Panc1 (cell line): ENCODE measurements at places on chromosomes 12 and 14. TPM values are rescaled to one million over a fixed set of nuclear protein-coding genes. Genes with fewer than 3 reads are reported as not detected.

DNA sequence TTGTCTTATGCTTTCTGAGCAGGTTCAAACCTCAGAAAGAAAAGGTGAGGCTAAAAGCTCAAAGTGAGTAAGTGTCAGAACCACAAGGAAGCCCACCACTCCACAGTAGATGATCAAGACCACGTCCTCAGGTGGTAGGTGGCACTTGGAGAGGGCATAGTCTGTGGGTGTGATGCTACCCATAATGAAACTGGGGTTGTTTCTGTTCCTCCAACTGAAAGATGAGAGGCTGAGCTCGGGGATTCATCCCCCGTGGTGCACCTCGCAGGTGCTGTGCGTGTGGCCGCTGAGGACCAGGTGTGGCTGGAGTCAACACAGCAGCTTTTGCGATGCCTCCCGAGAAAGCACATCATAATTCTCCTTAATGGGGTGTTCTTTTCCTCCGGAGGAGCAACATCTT lies 285.7 kb downstream of the TTC8 start:
- DNase-seq = no peak

GRCh38 chr12:105352940-105353635 lies 22.6 kb downstream of the C12orf75 start:
- DNase-seq = no peak

DNA sequence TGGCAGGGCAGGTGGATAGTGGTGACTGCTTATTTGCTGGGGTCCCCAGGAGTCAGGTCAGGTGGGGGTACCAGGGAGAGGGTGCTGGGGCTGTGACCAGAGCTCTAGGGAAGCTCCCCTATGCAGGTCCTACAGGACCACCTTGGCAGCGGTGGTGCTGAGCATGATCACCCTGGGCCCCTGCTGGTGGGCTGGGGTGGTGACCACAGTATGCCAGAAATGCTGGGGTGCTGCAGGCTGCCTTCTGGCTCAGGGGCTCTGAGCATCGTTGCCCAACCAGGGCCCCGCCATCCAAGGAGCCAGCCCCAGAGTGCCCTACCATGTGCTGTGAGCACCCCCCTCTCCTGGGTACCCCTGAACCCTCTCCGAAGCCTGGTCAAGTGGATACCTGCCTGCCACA lies 17.5 kb upstream of the NUDT14 start:
- no peak for DNase-seq

- DNase-seq = no peak
These were observed 342.0 kb downstream of the NPAS3 start for GRCh38 chr14:33280646-33281045.

DNA sequence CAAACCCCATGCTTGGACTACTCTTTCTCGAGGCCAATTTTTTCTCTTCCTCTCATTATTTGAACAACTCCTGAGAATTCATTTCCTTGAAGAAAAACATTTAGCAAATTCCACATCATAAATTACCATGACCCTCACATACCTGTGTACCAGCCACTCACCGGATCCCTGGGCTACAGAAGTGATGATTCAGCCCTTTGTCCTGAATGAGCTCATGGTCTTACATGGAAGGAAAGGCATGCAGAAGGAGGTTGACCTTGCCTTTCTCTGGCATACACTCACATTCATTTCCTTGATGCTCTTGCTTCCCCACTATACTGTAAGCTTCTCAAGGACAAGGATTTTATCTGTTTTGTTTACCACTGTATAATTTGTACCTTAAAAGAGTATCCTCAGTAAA lies 191.5 kb downstream of the SLC5A8 start:
- no peak for DNase-seq

DNA sequence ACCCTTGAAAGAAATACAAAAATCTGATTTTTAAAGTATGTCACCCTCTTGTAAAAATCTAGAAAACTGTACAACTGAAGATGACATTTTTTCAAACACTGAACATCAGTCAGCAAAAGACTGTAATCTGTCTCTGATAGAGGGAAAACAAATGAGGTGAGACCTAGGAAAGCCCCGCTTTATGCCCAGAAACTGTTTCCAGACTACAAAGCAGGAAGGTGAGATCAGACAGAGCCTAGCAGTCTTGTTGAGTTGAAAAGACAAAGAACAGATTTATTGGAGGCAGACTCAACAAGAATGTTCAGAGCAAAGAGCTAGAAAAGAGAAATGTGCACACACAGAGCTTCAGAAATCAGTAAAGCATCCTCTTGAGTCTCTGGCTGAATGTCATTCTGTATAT lies 873.6 kb downstream of the LRFN5 start:
- no peak for DNase-seq

- DNase-seq = no peak
These were observed 3.5 kb upstream of the NFE2 start for GRCh38 chr12:54304187-54304810.

DNA sequence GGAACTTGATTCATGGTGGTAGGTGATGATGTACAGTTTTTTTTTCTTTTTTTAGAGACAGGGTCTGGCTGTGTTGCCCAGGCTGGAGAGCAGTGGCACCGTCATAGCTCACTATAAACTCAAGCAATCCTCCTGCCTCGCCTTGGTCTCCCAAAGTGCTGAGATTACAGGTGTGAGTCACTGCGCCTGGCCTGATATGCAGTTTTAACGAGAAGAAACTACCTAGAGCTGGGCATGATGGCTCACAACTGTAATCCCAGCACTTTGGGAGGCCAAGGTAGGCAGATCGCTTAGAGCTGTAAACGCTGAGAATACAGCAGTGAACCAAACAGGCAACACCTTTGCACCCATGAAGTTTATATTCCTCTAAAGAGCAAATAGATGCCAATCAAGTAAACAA lies 13.0 kb upstream of the VPS37B start:
- DNase-seq = no peak

- DNase-seq = no peak
These were observed 65.1 kb upstream of the SLCO1B1 start for GRCh38 chr12:21065845-21066244.

The NKX2-1 gene
- 0.13 TPM for total RNA-seq

DNA sequence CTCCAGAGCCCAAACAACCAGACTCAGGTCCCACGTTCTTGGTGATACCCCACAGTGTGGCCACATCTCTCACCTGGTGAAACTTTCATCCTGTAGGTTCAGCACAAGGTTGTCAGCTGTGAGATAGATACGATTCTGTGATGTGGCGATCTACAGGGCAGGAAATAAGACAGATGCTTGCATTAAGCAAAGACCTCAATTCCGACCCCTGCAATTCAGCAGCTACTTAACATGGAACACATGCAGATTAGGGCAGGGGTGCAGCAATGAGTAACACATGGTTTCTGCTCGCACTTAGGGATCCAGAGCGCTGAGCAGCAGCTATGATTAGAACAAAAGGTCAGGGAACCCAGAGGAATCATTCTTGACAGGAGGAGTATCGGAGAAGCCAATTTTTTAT lies 4.1 kb downstream of the PHB2 start:
- no peak for DNase-seq

GRCh38 chr12:54159589-54159988 lies 29.2 kb downstream of the SMUG1 start:
- DNase-seq = no peak

The NOS1 gene
- total RNA-seq = 0.03 TPM

- DNase-seq = no peak
These were observed 620.7 kb downstream of the AACS start for GRCh38 chr12:125685915-125686314.
